ENCODE measurements at places on chromosomes 7 and 10.

DNA sequence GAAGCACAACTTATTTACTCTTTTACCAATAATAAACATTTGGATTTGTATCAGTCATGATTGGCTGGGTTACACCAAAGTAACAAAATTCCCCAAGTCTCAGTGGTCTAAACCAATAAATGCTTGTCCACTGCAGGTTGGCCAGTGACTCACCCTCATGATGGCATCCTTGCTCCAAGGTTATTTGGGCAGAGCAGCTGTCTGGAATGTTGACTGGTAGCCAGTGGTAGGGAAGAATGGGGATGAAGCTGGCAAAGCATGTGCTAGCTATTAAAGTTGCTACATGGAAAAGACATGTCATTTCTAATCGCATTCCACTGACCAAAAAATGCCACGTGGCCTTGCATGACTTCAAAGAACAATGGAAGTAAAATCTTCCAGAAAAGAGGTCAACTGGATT is 1168.7 kb upstream of the CELF2 start:
- no peak for DNase-seq

DNA sequence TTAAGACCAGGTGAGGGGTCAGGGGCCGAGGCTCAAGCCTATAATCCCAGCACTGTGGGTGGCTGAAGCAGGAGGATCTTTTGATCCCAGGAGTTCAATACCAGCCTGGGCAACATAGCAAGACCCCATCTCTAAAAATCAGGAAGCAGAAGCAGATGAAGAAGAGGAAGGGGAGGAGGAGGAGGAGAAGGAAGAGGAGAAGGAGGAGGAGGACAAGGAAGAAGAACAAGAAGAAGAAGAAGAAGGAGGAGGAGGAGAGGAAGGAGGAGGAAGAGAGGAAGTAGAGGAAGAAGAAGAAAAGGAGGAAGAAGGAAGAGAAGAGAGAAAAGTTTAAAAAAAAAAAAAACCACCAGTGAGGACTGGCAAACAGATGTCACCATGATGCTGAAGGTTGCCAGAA is 92.0 kb upstream of the TMEM26 start:
- DNase-seq, result no peak

DNA sequence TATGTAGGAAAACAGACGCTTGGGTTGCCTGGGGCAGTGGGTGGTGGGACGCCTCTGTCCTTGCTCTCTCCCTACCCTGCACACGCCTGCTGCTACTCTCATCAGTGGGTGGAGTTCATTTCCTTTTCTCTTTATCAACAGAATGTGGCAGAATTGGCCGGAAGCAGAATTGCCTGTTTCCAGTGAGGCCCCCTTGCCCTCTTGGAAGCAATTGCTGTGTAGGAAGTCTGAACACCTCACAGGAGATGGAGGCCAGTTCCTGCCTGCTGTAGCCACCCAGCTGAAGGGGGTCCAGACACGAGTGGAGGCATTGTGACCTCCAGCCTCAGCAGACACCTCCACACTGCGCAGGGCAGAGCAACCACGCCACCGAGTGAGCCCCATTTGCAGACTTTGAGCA is 331.6 kb upstream of the ZNF32 start:
- DNase-seq, result no peak

DNA sequence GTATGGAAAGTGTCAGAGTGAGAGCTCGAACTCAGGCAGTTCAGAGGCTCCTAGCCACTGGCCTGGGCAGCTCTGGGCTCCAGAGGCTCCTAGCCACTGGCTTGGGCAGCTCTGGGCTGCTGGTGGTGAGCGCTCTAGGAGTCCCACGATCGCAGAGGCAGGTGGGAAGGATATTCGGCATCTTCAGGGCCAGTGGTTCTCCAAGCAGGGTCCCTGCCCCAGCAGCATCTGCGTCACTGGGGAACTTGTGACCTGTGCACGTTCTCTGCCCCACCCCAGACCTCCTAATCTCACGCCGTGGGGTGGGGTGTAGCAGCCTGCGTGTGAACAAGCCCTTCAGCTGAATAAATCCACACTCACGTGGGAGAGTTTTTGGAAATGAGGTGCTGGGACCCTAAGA is 25.2 kb upstream of the BTBD16 start:
- DNase-seq, result no peak

DNA sequence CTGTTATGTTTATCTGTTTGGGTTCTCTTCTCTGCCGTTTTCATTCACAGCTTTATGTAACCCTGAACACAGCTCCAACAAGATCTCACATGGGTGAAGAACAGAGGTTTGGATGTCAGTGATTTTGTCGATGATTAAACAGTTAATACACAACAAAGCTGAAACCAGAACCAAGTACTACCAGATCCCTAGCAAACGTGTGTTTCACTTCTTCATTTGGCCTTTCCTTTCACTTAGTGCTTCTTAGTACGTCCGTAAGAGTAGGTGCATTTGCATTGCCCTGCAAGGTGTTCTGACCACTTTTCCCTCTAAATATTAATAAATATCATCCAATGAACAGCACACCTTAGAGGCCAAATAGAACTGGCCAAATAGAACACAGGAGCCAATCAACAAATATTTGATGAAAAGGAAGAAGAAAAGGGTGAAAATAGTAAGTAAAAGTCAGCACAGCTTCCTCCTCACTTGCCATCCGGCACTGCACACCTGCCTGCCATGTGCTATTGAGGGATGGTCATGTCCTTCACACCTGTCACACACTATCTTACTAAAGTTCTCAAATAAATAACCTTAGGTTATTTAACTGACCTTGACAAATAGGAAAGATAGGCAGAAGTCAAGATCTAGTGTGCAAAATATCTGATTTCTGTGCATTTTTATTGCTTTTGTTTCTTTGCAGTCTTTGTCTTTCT is 252.6 kb upstream of the ANKRD30A start:
- DNase-seq, result no peak

DNA sequence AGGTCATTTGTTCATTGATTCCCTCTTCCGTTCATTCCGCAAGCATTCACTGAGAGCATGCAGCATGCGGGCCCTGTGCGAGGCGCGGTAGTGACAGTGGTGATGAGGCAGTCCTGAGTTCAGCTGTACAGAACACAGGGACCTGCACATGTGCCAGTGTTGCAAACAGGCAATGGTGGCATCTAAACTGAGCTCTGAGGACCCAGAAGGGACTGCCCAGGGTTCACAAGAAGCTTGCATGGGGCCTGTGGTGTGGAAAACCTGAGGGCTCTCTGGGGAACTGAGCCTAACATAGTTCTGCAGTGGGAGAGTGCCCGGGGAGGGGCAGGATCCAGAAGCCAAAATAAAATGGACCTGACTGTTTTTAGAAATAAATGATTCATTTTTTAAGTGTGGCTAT is 13.2 kb downstream of the ZNF488 start:
- DNase-seq, result no peak

DNA sequence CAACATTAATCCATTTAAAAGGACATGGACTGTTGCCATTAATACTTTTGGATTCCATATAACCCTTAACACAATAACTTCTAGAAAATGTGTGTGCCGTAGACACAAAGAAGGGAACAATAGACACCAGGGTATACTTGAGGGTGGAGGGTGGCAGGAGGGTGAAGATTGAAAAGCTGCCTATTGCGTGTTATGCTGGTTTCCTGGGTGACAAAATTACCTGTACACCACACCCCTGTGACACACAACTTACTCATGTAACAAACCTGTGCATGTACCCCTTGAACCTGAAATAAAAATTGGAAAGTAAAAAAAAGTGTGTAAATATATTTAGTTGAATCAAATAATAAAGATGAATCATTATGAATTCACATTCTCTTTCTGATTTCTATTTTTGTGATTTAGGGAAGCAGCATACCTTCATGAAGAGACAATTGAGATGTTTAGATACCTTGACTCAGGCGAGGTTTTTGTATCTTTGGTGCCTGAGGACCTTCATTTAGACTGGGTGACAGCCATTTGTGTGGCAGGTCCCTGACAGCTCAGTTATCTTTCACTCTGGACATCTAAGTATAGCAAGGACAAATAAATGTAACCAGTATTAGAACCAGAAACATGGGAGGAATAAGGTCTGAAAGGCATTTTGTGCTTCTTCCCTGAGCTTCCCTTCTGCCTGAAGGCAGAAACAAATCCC is 28.7 kb downstream of the GIMAP8 start:
- DNase-seq, result no peak

GRCh38 chr7:131509781-131510180 is 46.6 kb downstream of the PODXL start:
- DNase-seq, result no peak

- no peak for DNase-seq
These were observed 14.4 kb downstream of the UBN2 start for GRCh38 chr7:139245401-139245800.

GRCh38 chr10:76769582-76769981 is 868.0 kb downstream of the KCNMA1 start:
- DNase-seq, result no peak

DNA sequence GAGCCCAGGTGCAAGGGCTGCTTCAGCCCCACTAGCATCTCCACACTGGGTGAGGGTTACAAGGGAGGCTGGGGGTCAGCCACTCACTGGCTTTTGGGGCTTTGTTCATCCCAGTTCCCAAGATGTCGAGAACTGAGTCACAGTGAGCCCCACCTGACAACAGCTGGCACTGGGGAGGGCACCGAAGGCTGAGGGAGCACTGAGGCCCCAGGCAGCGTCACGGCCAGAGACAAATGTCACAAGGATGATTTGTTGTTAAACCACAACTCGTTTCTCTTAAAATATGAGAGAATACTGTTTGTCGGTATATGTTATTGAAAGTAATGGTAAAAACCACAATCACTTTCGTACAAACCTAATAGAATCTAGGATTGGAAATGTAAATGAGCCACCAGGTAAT is 219.9 kb downstream of the CELF2 start:
- DNase-seq, result peak; percentile 33

- no peak for DNase-seq
These were observed 5.0 kb downstream of the KNDC1 start for GRCh38 chr10:133164816-133165555.

DNA sequence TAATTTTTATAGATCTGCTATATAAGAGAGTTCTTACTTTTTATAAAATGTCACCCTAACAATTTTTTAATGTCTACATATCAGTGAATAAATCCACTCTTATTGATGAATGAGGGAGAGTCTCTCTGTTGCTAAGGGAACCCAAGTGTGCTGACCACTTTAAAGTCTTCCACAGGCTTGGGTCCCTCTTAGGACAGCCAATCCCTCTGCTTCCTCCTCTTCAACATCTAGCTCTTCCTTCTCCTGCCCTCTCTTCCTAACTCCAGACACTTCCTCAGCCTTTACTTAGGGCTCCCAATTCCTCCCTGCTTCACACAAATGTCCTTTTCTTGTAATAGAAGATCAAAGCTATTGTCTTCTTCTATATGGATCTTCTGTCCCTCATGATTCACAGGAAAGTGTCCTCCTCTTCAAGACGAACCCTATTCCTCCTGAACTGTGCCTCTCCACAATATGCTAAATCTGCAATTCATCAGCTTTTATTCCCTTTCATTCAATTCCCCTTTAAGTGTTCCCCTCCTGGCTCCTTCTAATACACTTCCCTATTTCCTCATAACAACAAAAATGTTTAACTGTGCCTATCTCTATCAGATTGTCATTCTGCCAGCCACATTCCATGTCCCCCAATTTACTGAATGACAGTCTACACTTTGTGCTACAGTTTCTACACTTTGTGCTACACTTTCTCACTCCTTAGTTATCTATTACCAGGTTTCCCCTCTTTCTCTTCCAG is 37.7 kb downstream of the CDK6 start:
- DNase-seq, result no peak

DNA sequence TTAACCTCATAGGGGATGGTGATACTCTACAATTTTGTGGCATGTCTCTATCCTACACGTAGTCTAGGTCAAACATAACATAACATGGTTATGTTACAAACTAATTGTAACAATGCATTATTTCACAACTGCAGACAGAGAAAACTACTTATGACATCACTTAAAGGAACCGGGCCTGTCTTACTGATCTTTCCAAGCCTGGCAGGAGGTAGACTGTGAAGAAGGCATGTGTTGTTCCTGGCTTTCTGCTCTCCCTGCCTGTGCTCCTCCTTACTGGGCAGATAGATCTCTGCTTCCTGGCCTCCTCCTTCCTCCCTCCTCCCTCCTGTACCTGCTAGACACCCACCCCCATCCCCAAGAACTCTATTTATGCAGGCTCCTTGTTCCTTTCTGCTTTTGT is 5.4 kb downstream of the CACNB2 start:
- DNase-seq, result no peak

DNA sequence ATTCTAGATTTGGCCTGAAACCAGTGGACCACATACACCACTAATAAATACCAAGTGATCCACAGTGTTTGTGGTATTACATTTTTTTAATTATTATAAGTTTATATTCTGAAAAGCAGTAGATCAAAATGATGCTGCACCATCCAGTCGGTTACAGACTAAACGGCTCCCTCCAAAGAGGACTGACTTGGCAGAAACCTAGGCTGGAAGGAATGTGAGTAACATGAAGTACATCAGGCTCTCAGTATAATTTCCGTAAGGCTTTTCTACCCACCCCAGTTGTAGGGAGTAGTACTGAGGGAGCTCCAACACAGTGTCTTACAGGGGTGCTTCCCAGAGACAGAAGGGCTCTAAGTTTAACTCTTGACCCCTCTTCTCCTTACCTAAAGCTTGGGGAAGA is 119.5 kb downstream of the TRRAP start:
- no peak for DNase-seq

DNA sequence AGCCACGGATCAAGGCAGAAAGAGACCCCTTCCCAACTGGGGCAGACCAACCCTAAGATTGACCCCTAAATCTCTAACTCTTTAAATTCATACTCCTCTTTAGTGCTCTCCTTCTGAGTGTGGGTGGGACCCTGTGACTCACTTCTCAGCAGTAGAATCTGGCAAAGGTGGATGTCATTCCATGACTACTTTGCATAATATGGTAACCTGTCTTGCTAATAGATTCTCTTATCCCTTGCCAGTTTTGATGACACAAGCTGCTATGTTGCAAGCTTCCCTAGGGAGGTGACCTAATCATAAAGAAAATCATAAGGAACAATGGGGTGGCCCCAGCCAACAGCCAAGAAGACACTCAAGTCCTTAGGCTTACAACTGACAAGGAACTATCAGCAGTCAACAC is 155.4 kb upstream of the VWC2 start:
- DNase-seq, result no peak

- no peak for DNase-seq
These were observed 2.8 kb upstream of the HIBADH start for GRCh38 chr7:27665531-27665930.

DNA sequence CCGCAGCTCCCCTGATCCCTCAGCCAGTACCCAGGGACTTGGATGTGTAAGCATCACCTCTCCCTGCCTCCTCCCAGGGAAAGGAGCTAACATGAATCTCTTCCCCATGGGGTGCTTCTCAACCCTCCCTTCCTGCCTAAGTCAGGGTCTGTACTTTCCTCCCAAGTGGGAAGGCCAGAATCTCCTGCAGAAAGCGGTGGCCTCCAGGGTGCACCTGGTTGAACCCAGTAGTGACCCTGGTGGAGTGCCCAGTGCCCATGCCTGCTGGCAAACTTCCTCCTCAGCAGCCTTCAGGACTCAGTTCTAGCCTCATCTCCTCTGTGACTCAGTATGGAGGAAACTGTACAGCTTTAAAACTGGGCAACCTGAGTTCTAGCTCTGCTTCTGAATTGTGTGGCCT is 2.8 kb upstream of the LOXL4 start:
- no peak for DNase-seq

- no peak for DNase-seq
These were observed 188.4 kb upstream of the AGK start for GRCh38 chr7:141362580-141363435.

GRCh38 chr7:95986178-95986764 is 213.9 kb downstream of the DYNC1I1 start:
- DNase-seq, result no peak

All from activated CD8-positive, alpha-beta memory T cell treated with anti-CD3 and anti-CD28 coated beads for 4 hours (primary cell).